ENCODE measurements at places on chromosomes 5 and 9.

GRCh38 chr9:34332076-34332964 is 3.0 kb downstream of the NUDT2 start:
- DNase-seq: peak; percentile 60

GRCh38 chr5:163459462-163459818 is 462 bp downstream of the NUDCD2 start:
- no peak for DNase-seq

GRCh38 chr9:131635285-131635684 is 90.0 kb downstream of the PRRT1B start:
- DNase-seq: peak; percentile 92

DNA sequence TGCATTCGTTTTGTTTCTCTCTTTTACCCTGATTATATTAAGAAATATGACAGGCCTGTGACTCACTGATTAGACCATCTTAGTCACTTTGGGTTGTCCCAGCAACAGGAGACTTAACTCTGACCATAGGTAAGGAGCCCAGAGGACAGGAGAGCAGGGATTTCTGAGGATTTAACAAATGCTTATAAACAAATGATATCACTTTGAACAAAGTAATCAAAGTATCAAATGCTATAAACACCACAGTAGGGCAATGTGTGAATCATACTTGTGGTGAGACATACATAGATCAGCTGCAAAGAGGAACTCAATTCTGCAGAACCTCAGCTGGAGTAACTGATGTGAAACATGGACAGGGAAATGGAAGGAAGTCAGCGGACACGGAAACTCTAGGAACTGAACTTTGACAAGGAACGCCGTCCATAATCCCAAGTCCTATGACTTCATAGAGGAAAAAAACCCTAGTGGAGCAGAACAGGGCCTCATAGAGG is 190.6 kb upstream of the MSX2 start:
- DNase-seq: peak; percentile 54

DNA sequence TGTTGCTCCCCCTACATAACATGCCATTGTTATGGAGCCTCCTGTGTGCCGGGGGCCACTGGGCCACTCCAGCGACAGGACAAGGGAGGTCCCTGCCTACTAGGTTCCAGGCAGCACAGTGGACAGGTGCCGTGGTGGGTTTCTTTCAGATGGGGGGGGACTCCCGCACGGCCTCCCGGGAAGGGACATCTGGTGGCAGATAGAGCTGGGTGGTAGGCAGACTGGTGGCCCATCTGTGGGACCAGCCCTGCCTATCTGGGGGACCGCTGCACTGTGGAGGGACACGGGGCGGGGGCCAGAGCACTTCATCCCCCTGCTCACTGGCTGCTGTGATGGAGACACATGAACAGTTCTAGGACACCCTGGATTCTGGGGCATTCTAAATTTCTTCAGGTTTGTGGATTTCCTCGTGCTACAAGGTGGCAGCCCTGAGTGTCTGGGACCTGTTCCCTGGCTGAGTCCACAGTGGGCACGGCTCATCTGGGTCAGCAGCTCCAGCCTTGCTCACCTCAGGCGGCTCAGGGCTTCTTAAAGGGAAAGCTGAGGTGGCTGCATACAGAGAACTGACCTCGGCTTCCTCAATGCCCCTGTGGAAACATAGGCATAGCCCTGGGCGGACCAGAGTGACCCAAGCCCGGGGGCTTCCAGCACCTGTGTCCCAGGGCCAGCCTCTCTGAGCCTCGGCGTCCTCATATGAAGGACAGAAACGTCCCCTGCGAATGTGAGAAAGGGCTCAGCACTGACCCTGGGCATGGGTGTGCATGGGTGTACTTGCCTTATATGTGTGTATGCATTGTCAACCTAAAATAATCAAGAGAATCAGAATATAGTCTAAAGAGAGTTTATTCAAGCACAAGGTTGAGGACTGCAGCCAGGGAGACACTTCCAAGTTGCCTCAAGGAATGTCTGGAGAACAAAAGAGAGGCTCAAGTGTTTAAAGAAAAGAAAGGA is 22.5 kb downstream of the FGD3 start:
- DNase-seq: no peak

DNA sequence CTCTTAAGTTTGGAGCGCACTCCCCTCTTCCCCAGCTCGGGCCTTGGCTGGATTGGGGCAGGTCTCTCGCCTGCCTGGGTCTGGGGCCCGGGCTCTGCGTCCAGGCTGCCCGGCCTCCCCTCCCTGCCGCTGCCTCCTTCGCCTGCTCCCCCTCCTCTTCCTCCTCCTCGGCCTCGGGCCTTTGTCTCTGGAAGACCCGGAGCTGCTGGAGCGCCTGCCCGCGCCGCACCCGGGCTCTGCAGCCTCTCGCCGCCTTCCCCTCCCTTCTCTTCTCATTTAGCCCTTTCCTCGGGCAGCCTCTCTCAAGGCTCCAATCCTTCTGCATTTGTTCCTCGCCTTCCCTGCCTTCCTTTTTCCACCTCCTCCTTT is 218.5 kb downstream of the C9orf50 start:
- peak; percentile 43 for DNase-seq

DNA sequence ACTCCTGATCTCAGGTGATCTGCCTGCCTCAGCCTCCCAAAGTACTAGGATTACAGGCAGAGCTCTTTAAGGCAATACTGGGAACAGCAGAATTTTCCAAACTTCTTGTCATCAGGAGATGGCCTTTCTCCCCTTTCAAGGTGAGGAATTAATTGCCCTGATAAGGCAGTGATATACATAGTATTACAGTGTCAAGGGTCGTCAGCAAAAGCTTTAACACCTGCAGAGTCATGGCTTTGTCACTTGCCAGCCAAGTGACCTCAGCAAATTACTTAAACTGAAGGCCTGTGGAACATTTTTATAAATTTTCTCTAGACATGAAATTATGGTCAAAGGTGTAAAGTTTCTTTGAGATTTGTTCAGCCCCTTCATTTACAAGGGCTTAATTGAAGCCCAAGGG is 59.5 kb downstream of the FBXO38 start:
- DNase-seq: no peak

DNA sequence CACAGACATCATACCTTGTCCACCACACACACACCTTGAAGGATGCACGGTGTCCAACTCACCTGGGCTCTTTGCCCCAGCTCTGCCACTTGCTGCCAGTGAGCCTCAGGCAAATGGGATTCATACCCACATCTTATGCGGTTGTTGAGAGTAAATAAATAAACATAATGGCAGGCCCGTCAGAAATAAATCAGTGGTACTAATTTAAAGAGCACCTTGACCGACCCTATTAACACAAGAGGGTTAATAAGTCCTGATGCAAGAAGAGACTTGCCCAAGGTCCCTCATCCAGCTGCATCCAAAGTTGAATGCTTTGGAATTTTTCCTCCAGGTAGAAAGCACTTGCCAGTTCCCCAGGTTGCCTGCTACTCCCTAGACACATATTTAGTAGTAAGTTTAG is 11.6 kb upstream of the AKNA start:
- DNase-seq: no peak

DNA sequence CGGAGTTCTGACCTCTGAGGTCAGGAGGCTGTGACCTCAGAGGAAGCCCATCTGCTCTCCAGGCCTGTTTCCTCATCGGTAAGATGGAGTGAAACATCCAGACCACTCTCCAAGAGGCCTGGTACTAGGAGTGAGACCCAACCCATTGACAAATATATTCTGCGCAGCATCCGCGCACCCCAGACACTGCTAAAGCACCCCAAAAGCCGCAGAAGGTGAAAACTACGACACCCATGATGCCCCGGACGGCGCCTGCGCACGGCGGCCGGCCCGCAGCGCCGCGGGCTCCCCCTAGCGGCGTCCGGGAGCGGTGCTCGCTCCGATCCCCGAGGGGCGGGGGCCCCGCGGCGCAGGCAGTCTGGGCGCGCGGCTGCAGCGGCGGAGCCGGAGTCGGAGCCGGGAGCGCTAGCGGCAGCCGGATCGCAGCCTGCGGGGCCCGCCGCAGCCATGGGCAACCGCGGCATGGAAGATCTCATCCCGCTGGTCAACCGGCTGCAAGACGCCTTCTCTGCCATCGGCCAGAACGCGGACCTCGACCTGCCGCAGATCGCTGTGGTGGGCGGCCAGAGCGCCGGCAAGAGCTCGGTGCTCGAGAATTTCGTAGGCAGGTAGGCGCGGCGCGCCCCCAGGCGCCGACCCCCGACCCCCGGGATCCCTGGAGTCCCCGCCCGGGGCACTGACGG is at the start of gene DNM1:
TSS of gene DNM1 (plus strand) at position 356 of the 683 bp plus-strand sequence. CDS start at position 448, 92 bp downstream.
- peak; percentile 73 for DNase-seq

GRCh38 chr5:38827525-38827924 is 18.3 kb upstream of the OSMR start:
- DNase-seq: no peak

DNA sequence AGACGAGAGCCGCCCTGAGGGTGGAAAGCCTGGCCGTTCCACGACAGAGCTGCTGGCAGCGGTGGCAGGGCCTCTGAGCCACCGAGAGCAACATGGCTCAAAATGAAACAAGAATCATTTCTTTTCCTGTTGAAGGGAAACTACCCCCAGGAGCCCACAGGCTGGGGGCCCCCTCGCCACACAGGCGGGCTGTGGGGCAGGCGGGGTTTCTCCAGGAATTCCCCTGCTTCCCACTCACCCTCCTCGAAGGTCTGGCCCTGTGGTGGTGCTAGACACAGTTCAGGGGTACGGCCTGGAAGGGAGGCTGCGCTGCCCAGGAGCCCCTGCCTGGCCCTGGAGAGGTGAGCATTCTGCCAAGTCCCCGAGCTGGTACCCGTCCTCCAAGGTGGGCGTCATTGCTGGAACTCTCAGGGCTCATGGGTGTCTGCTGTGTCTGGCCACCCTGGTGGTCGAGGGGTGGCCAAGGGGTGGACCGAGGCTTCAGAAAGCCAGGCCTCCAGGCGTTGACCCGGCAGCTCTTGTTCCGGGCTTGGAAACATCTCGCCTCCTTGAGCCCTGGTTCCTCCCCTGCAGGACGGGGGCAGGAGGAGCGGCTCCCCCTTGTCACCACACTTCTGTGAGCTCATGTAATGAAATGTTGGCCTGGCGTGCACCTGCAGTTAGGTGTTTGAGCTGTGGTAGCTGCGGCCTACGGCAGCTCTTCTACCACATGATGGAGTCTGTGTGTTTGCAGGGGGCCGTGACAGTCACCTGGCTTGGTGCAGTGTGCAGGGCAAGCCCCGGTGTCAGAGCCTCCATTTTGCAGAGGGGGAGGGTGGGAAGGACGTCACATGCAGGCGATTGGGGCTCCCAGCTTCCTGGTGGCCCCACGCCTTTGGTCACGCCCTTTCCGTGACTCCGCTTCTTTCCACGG is 65.3 kb downstream of the RXRA start:
- DNase-seq: no peak

- DNase-seq: no peak
Measured at GRCh38 chr9:77832639-77833038, 184.5 kb upstream of the GNA14 start.

GRCh38 chr5:131635684-131636572 is 899 bp upstream of the RAPGEF6 start:
- no peak for DNase-seq

GRCh38 chr9:110170357-110171257 is 37.4 kb downstream of the C9orf152 start:
- DNase-seq: peak; percentile 56

DNA sequence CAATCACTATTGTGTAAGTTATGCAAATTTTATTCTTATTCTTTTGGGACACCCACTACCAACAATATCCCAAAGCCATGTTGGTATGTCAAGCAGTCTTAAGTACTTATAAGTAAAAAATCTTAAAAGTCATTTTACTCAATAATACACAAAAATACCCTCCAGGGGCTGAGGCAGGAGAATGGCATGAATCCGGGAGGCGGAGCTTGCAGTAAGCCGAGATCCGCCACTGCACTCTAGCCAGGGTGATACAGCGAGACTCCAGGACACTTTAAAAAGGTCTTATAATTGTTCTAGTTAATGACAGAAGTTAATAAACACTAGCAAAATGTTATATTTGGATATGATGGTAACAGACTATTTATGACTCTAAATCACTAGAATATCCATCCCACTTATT is 16.8 kb downstream of the CLINT1 start:
- no peak for DNase-seq

GRCh38 chr5:118960557-118960956 is 27.8 kb downstream of the DTWD2 start:
- DNase-seq: no peak

DNA sequence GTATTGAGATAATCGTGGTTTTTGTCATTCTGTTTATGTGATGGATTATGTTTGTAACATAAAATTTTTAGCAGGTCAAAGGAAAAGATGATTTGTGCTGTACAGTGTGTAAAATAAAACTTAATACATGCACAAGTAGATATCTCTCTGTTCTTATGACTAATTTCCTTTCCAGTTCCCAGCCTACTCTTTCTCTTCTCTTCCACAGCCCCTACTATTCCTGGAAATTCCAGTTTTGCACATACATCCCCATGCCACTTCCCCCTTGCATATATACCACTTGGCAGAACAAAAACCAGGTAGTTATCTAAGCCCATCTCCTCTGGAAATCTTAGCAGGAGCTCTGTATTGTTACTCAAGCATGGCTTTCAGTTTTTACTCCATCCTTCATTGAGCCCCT is 20.2 kb downstream of the TEK start:
- DNase-seq: no peak

DNA sequence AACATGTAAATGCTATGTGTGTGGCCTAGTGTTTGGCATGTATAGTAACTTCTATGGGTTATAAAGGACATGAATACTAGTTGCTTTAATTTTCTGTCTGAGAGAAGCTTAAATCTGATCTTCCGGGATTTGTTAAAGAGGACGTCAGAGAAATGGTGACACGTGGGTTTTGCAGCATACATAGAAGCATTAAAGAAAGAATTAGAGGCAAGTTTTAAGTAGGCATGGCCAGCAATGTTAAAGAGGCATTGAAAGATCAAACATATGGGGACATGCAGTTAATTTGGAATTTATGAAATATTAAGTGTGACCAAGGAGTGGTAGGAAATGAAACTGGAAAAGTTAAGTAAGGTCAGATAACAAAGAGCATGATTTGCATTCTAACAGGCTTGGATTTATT is 311.4 kb upstream of the RIOK2 start:
- no peak for DNase-seq

DNA sequence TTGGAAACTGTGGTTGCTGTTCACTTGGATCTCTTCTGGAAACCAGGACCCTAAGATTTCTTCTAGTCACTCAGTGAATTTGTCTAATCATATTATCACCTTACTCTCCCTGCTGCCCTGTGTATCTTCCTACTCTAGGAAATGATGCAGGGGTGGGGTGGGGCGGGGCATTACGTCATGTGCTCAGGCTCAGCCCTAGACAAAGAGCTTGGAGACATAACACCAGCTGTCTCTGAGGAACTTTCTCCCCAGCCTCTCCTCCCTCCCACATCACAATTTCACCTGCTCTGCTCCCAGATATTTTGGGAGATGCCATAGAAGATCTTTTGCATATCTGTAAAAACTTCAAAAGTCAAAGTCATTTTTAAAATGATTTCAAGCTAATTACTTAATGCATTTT is 470.4 kb downstream of the ZSWIM6 start:
- DNase-seq: no peak

GRCh38 chr5:32233220-32233695 is 59.1 kb upstream of the GOLPH3 start:
- DNase-seq: no peak

- no peak for DNase-seq
Measured at GRCh38 chr9:40928803-40929487, 199.5 kb downstream of the FOXD4L6 start.

Measured in KBM-7 (cell line).